Mesenteric fat pad (tissue), 1 donor: ENCODE measurements at places on chromosomes 7 and 10. TPM values are rescaled to one million over a fixed set of nuclear protein-coding genes. Genes with fewer than 3 reads are reported as not detected.

DNA sequence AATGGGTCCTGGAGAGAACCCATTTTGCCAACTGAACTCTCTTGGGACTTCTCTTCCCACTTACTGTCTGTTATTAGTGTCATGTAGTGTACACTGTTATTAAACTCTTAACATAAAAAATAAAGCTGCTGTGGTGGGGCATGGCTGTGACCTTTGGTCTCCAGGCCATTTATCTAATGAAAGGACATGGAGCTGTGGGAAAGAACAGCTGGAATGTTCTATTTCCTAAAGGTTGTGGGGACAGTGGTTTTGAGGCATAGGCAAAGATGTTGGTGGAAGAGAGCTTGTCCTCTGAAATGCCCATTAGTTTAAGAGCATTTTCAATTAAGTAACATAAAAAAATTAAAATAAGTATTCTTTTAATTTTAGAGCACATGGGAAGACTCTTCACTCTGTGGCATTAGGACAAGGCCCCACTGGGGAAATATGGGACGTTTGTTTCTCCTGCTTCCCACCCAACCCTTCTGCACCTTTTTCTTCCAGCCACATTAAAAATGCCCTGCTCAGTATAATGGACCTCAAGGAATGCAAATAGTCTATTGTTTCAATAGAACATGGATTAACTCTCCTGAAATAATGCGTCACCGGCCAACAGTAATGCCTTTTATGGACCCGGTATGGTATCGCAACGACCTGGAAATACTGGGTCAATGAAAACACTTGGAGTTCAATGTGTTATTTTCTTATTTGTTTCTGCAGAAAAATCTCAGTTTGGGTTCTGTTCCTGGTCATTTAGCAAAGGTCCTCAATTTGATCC lies 149.6 kb downstream of the BUB3 start:
- DNase-seq: no peak

DNA sequence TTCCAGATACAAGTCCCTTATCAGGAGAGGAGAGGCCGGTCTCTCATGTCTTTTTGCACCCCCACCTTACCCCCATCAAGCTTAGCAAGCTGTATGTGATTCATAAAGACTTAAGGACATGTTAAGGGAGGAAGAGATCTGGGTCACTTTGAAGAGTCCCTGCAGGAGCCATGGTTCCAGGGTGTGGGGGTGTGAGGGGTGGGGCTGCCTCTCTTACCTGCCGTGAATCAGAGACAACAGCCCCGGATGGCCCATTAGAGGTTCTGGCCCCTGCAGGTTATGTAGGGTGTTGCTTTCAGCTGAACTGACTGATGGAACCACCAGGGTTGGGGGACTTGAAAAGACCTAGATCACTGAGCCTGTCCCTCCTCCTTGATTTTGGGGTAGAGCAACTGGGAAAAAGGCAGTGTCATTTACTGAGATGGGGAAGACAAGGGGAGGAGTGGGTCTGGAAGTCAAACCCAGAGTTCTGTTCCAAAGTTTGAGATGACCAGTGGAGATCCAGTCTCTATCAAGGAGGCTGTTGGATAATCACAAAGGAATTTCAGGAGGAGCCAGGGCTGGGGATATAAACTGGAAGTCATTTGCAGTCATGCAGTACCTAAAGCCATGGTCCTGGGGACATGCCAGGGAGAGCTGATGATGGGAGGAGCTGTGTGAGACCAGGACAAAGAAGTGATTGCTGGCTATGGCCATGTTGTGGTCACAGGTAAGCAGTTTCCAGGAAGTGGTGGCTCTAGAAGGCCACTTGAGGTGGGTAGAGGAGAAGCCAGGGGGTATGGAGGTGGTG lies 23.1 kb downstream of the ADAMTS14 start:
- no peak for DNase-seq

ACSM6 gene
- total RNA-seq: not detected

NPY gene
- total RNA-seq: not detected

KIAA1549 gene
- 2.4 TPM for total RNA-seq

GRCh38 chr10:10351451-10351850 lies 666.2 kb upstream of the CELF2 start:
- DNase-seq: no peak

DNA sequence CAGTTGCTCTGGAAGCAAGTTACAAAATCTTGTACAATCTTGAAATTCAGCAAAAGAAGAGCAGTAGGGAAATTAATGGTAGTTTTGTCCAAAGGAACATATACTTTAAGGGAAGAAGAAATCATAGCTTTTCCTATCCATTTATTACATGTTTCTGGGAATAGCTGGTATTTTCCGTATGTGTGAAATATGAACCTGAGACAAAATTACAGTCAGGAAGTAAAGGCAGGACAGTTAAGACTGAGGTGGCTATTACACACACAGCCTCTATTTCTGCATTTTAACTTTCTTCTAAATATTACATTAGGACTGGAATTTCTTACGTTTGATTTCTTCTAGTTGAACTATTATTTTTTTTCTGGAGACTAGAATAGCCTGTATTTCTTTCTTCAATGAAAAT lies 1197.3 kb downstream of the SORCS3 start:
- DNase-seq: no peak

DNA sequence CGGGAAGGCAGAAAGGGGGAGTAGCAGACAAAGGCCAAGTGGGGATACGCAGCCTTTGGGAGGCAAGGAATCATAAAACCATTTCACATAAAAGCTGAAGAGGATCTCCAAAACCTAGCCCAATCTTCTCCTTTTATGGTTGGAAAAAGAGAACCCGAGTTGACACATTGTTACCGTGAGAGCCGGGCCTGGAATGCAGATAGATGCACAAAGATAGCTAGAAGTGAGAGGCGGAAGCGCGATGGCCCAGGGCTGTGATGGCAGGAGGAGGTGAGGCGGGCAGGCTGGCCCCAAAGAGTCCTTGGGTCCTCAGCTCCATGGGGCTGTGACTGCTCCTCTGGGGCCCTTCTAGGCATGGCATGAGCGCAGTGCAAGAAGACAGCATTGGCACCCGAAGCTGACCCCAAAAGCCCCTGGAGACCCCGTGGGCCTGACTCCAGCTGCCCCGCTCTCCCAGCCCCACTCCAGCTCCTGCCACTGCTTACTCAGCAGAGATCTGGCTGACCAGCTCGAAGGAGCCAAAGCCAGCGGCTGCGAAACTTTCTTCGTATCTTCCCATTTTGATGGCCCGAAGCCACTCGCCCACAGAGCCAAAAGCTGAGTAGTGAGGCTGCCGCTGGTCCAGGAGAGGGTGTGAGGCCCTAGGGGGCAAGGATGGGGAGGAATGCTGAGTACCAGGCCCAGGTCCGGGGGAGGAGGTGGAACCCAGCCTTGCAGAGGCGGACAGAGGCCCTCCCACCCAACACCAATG lies 22.5 kb downstream of the EPHB4 start:
- DNase-seq: no peak
